ENCODE measurements at places on chromosomes 1 and 21.

DNA sequence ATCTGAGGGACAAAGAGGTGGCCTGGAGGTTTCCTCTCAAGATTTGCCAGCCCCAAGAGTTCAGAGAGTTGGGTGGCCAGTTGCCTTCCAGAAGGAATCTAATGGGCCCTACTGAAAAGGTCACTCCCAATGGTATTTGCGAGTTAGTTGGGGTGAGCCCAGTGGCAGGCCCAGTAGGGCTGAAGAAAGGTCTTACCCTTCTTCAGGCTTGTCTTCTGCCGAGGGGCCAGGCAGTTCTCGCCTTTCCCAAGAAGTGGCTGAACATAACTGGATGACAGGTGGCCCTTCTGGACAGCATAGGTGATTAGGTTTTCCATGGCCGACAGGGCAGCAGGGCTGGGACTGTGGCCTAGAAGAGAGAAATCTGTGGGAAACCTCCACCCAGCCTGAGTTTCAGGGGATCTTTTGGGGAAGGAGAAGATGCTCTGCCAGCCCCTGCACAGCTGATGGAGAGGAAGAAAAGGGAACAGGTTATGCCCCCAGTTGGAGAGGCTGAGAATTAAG lies 7.2 kb downstream of the PGLYRP4 start:
- DNase-seq, result no peak

DNA sequence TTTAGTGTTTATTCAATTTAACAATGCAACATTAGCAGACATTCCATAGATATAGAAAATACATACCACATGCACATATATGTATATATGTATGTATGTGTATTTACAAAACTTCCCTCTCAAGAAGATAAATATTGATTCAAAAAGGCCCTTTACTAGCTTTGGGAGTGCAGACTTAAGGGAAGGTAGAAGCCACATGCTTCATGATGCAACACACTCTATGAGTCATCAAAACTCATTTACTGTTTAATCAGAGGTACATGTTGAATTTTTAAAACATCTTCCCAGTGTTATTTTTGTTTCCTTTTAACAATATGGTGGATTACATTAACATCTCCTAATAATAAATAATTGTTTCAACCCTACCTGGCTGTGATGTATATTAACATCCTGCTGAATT lies 61.4 kb upstream of the KIRREL1 start:
- DNase-seq, result no peak

GRCh38 chr1:5798151-5798730 lies 194.0 kb downstream of the NPHP4 start:
- DNase-seq, result no peak

GRCh38 chr1:50038237-50038809 lies 14.6 kb upstream of the AGBL4 start:
- DNase-seq, result no peak

DNA sequence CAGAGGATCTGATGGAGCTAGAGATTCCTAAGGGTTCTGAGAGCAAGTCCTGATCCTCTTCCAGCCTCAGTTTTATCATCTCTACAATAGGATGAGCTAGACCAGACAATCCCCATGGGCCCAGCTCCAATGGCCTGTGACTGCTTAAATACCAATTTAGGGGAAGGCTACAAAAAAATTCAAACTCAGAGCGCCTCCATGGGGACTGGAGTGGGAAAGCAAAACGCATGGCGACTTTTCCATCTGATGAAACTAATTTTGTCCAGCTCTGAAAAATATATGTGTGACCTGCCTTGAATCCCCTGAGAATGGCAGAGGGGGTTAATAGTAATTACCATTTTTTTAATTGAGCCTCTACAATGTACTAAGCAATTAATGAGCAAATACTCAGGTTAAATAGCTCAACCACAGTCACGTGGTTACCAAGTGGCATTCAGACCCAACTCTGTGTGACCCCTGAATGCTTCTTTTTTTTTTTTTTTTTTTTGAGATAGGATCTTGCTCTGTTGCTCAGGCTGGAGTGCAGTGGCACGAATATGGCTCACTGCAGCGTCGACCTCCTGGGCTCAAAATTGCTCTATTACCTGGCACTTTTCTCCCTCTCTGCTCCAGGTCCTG lies 8.4 kb downstream of the EXTL1 start:
- no peak for DNase-seq

DNA sequence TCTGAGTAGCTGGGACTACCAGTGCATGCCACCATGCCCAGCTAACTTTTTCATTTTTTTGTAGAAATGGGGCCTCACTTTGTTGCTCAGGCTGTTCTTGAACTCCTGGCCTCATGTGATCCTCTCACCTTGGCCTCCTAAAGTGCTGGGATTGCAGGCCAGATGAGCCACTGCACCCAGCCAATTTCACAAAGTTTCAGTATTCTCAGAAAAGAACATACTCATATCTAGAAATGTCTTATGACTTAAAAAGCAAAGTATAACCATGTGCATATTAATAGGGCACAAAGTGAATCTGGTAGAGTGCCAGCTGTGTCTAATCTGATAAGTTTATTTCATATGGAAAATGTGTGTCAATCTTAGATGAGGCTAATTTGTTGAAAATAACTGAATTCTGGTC lies 87.5 kb upstream of the CACYBP start:
- DNase-seq, result no peak

GRCh38 chr1:81190003-81190402 lies 610.7 kb upstream of the ADGRL2 start:
- DNase-seq, result no peak

DNA sequence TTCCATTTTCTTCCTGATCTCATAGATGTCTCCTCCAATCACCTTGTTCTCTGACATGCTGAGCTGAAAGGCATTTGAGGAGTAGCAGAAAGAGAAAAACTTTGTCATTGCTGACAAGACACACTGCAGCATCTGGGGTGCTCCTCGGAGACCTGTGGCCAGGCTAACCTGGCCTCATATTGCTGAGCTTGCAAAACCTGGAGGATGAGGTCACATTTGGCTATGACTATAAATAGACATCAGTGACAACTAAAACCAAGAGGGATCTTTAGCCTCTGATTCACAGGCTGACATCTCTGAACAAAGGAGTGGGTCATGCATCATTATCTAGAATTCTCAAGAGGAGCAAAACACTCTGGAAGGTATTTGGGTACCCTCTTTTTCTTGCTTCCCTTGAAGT lies 83.7 kb downstream of the PROX1 start:
- DNase-seq, result no peak

DNA sequence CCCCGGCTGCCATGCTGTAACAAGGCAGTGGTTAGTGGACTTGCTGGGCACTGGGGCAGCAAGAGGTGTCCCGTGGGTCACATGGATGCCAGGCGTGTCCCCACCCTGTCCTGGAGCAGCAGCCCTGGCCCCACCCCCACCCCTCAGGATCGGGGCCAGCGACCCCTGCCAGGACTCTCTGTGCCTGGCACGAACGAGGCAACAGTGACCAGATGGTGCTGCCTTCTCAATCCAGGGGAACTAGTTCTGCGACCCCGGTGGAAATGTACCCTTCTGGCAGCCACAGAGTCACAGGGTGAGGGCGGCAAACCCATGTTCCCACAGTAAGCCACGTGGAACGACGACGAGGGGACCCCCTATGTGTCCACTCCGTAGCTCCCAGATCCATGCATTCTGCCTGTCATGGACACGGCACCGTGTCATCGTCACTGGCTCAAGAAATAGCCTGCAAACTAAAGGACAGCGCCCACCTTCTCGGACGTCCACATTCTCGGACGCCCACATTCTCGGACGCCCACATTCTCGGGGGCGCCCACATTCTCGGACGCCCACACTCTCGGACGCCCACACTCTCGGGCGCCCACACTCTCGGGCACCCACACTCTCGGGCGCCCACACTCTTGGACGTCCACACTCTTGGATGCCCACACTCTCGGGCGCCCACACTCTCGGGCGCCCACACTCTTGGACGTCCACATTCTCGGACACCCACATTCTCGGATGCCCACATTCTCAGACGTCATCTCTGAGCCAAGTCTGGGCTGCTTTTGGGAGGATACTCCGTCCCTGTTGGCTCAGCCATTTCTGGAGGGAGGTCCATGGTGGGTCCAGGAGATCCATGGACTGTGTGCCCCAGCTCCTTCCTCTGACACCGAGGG lies 19.6 kb upstream of the ACTRT2 start:
- DNase-seq, result no peak

DNA sequence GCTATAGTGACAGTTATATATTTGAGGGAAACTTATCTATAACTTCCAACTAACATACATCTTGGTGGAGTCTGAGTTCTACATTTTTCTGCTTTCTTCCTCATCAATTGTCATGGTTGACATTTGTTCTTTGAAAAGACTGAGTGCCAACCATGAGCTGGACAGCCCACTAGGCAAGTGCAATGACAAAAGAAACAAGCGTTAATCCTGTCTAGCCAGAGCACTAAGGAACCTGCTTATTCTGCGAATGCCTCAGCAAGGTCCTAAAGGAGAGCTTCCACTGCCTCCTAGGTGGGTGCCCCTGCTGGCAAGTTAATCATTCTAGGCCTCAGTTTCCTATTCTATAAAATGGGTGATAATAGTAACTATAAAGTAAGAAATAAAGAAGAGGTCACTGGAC lies 44.8 kb downstream of the IRF2BP2 start:
- no peak for DNase-seq

- DNase-seq, result no peak
Measured at GRCh38 chr1:173821680-173822079, 2.8 kb upstream of the DARS2 start.

DNA sequence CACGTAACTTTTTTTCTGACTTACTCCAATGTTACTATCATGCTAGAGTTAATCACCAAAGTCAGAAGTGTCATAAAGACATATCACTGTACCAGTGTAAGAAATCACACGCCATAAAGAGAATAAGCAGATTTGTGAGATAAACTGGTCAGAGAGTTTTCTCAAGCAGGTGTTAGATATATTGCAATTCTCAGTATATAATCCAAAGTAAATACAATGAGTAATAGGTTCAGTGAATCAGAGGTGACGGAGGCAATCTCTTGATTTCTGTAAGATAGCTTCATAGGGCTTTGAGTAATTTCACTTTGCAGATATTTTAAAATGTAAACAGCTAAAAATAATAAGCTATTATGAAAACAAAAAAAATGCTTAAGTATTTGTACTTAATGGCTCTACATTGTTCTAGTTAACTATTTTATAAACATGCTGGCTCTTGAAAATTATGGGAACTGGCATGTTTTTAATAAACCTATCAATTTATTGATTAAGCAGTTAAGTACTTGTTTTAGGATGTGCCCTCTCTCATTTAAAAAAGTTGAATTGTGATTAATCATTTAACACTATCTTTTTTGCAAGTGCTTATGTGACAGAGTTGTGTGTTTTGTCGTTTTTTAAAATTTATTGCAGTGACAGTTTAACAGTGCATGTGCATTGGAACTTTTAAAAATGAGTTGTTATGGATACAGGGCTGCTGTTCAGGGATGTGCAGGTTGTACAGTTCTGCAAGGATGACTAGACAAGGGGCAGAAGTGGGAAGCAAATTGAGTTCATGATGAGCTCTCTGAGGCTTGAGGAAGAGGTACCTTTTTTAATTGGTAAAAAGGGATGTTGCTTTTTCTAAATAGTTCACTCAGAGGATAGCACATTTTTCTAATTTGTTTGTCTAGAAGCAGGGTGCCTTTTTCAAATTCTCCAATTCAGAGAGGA lies 119.1 kb downstream of the USP25 start:
- no peak for DNase-seq

GRCh38 chr1:212466898-212467650 lies 34.4 kb downstream of the NENF start:
- DNase-seq, result no peak

DNA sequence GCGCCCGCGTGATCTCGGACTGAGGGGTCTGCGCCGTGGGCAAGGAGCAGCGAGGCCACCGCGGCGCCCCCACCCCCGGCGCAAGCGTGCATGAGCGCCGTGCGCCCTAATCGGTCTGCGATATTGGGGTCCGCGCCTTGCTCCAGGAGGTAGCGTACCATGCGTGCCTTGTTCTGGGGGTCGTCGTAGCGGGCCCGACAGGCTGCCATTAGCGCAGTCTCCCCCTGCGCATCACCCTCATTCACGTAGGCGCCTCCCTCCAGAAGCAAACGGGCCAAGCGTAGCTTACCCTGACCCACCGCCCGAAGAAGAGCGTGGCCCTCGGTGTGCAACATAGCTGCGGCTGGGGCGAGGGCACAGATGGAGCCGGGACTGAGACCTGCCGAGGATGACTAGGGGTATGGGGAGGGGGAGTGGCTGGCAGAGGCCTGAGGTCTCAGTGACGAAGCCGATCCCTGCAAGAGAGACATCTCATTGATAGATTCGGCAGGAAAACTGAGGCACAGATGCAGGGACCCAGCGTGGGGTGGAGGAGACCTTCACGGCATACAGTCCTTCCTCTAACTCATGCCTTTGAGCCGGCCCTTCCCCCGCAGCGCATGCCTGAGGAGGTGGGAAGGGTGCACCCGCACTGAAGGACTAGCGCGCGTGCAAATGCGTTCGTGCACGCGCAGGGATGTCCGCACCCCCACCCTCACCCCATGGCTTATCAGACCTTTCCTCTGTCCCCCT lies 2.8 kb downstream of the ANKRD34A start:
- no peak for DNase-seq

DNA sequence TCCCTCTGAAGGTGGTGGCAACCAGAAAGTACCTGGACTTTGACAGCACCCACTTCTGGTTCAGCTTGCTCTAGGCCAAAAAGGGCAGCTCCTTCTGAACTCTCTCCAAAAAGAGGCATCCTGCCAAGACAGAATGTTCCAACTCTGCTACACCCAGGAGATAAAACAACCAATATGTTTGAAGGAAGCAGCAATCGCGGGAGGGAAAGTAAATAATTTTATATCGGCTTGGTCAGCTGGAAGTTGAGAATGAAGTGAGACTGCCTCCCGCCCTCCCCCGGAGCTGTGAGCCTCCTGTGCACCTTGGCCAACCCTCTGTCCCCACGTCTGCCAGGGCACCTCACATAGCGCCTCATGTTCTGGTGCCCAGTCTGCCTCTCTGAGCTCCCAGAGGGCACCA lies 130.3 kb upstream of the ATP1A1 start:
- no peak for DNase-seq

- no peak for DNase-seq
Measured at GRCh38 chr1:23167353-23168078, 1.1 kb downstream of the LUZP1 start.

DNA sequence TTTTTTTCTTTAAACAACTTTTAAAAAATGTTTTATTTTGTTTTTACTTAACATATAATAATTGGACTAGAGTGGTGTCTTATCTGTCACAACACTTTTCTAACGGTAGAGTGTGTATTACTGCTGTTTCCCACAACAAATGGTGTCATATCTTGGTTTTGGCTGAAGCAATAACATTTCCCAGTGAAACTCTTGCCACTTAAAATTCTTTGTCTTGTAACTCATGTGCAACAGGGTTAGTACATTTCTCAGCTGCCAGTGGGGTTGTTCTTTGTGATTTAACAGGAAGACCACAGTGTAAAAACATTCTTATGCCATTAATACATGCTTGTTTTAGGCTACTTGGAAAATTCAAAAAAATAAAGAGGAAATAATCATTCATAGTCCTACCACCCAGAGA lies 43.5 kb downstream of the ALPL start:
- peak; percentile 92 for DNase-seq

GRCh38 chr1:84598846-84599741 lies 24.9 kb upstream of the CTBS start:
- DNase-seq, result peak; percentile 40

GRCh38 chr21:29196670-29197191 lies 66.3 kb downstream of the MAP3K7CL start:
- DNase-seq, result no peak

- DNase-seq, result no peak
Measured at GRCh38 chr1:16235944-16236510, 956 bp downstream of the CPLANE2 start.

- no peak for DNase-seq
Measured at GRCh38 chr21:31897311-31897710, 24.5 kb downstream of the HUNK start.

GRCh38 chr1:109818271-109818987 lies 54.7 kb upstream of the EPS8L3 start:
- no peak for DNase-seq

All from AG09309 (cell line).